Daoy (cell line): ENCODE measurements at places on chromosomes 4 and X. TPM values are rescaled to one million over a fixed set of nuclear protein-coding genes. Genes with fewer than 3 reads are reported as not detected.

- DNase-seq: no peak
Measured at GRCh38 chr4:16812041-16812440, 86.4 kb downstream of the LDB2 start.

- no peak for DNase-seq
Measured at GRCh38 chr4:142557239-142557801, 288.8 kb downstream of the INPP4B start.

DNA sequence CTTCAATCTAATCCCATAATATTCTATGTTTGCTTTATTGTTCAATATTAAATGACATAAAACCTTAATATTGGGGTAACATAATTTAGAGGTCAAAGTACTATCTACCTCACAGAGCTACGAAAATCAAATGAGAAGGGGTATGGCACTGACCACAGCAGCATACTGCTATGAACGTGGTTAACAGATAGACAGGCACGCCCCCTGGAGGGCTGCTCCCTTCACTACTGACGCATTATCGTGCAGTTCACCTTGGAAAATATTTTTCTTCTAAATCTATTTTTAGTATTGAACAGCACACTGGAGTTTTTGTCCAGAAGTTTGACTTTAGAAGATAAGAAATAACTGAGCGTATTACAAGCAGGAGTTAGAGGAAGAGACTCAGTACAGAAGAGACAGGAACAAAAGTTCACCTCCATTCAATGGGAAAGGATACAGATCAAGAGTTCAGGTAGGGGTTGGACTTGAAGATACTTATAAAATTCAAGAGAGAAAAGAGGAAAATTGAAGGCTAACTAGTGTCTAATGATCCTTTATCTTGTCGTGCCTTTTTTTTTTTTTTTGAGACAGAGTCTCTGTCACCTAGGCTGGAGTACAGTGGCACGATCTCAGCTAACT, 22.7 kb downstream of the MAP9 start:
- DNase-seq: peak; percentile 21

GRCh38 chr4:77629885-77630284, 24.3 kb downstream of the CXCL13 start:
- no peak for DNase-seq

GRCh38 chr4:150874338-150875226, 140.5 kb downstream of the LRBA start:
- no peak for DNase-seq

GRCh38 chrX:101430457-101431078, 22.5 kb downstream of the HNRNPH2 start:
- DNase-seq: peak; percentile 32

CPE gene
- total RNA-seq: 9.8 and 10.2 TPM in 2 replicates

BMPR1B gene
- total RNA-seq: 1.7 and 2.0 TPM in 2 replicates
